ENCODE measurements at places on chromosomes 1 and 21. TPM values are rescaled to one million over a fixed set of nuclear protein-coding genes. Genes with fewer than 3 reads are reported as not detected.

GRCh38 chr1:236480758-236481436 is 42.9 kb upstream of the LGALS8 start:
- DNase-seq = no peak

GRCh38 chr1:222931023-222931422 is 116.2 kb downstream of the DISP1 start:
- DNase-seq = no peak

GRCh38 chr1:56505792-56506743 is 73.3 kb downstream of the PLPP3 start:
- DNase-seq = no peak

- DNase-seq = no peak
These were observed 145.7 kb upstream of the HMGB4 start for GRCh38 chr1:33718186-33718585.

DNA sequence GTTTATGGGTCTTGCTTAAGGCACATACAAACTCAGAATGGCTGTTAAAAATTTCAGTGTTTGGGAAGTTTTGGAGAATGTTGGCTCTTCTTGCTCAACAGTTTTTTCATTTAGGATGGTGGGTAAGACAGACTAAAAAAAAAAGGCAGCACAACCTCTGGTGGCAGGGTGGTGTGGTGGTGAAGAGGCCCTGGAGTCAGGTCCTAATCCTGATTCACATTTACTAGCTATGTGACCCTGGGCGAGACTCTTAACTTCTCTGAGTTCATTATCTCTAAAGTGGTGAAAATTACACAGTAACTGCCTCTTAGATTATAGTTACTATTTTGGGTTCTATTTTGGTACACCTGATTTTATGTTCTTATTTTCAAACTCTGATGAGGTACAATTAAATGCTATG is 11.6 kb downstream of the UAP1 start:
- no peak for DNase-seq

- DNase-seq = no peak
These were observed 32.4 kb upstream of the ECE1 start for GRCh38 chr1:21322681-21323016.

- DNase-seq = peak; percentile 65
These were observed 134.7 kb downstream of the TGFBR3 start for GRCh38 chr1:91751275-91751674.

DNA sequence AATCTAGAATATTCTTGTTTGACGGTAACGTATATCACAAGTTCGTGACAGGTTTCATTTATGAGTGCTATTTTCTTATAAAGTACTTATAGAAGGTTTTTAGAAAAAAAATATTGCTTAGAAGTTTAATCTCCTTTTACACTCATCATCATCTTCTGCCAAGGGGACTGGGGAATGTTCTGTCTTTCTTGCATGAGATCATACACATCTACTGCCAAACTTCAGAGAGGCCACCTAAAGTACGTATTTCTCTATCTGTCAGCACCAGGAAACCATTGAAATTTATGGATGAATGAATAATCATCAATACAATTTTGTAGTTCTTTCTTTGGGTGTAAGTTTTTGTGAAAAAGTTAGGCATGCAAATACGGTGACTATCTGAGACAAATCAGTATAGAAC is 245.8 kb downstream of the SPATA17 start:
- DNase-seq = no peak

DNA sequence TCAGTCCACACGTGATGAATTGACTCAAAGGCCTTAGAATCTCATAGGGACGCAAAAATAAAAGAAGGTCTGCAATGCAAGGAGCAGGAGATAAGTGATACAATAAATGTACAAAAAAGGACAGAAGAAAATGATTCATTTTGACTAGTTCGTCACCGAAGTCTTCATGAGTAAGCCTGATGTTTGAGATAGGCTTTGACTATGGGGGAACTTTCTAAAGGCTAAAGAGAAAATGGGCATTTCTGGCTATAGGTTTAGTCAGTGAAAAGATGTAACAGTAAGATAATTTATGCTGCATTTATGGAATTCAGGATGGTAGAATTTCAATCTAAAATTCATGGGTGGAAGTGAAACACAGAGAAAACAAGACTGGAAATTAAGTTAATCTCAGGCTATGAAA is 163.0 kb downstream of the ADGRL4 start:
- DNase-seq = no peak

DNA sequence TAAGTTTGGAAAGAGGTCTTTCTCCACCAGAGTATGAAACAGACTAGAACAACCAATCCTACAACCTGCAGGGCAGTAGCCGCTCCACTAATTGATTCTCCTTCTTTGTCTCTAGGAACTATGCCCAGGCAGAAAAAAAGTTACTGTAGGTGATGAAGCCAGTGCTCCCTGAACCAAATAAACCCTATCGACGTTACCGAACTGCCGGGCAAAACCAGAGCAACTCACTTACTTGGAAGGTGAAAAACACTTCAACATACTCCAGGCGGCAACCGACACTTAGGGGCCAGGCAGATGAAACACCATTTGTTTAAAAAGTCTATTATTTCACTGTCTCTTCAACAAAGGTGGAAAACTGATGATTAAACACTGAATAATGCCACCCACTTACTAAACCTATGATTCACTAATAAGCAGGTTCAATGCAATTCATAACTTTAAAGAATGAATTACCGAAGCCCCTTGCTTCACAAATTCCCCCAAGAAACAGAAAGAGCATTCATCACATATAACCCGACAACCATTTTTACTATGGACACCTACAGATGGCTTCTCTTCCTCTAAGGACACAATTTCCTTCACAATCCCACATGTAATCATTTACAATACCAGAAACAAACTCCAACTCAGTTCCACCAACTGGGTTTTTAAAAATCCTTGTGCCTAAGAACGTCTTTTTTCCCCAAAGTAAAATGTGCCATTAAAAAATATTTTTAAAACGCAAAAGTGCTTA is 1.6 kb downstream of the NRIP1 start:
- no peak for DNase-seq

DNA sequence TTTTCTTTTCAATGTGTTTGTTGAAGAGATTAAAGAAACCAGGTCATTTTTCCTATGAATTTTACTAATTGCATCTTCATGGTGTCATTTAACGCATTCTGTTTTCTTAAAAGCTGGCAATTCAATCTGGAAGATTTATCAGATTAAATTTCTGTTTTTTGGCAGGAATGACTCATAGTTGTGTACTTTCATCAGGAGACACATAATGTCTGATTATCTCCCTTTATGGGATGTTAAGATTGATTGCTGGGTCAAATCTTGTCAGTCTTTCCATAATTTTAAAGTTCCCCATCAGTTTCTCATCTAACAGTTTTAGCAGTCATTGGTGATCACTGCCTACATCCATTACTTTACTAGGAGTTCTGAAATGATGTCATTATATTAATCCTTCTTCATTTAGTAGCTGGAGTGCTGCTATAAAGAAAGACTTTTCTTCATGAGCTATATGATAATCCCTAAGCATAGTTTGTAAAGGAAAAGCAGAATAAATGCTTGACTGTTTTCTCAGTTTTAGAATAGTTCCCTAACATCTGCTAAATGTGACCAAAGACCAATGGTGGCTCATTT is 72.8 kb upstream of the MAP10 start:
- DNase-seq = no peak

DNA sequence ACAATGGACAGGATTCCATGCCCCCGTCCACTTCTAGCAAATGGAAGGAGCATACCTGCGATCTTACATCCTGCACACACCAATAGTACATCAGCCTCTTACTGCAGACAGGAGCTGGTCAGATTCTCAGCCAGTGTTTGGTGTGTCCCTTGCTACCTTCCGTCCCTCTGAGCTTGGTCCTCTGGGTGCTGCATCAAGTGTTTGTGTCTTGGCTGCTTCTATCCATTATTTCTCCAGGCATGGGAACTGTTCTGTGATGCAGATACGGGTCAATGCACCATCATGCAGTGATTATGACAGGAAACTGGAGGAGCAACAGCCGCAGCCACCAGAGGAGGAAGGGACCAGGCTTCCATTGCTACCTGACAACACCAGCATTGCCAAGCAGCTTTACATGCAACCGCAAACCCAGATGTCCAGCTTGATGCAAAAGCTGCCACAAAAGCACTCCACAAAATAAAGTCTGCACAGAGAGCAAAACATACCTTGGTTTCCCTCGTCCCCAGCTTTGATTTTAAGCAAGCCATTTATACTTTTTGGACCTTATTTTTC is 21.9 kb upstream of the OVAAL start:
- DNase-seq = no peak

GRCh38 chr1:118101515-118101844 is 83.5 kb downstream of the SPAG17 start:
- no peak for DNase-seq

The BACH1 gene
- 39.5 TPM for polyA plus RNA-seq

The STUM gene
- polyA plus RNA-seq = 2.4 TPM

The GPR161 gene
- polyA plus RNA-seq = 23.2 TPM

The GJB4 gene
- 0.05 TPM for polyA plus RNA-seq

The KLHDC7A gene
- polyA plus RNA-seq = 0.55 TPM
